HuH-7.5 (cell line): ENCODE measurements at places on chromosomes 4 and X.

DNA sequence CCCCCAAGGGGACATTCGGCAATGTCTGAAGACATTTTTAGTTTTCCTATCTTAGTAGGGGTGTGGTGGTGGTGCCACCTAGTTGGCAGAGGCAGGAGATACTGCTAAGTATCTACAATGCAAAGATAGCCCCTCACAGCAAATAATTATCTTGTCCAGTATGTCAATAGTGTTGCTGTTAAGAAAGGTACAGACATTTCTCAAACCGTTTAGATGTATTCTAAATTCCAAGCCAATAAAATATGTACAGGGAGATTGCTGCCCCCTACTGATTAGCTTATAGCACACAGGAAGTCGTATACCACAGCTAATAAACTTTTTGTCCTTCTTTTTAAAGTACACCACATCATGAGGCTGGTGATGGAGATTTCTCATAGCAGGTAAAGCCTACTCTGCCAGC is 260.5 kb downstream of the TMA16 start:
- no peak for DNase-seq

DNA sequence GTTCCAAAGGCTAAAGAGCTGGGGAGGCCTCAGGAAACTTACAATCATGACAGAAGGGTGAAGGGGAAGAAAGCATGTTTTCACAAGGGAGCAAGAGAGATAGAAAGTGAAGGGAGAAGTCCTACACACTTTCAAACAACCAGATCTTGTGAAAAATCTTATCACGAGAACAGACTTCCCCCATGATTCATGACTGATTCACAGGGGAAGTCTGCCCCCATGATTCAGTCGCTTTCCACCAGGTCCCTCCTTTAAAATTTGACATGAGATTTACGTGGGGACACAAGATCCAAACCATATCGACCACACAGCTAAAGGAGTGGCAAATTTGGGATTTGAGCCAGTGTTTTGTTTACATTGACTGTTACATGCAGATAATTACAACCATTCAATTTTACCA is 971.1 kb upstream of the HS3ST1 start:
- DNase-seq = no peak

DNA sequence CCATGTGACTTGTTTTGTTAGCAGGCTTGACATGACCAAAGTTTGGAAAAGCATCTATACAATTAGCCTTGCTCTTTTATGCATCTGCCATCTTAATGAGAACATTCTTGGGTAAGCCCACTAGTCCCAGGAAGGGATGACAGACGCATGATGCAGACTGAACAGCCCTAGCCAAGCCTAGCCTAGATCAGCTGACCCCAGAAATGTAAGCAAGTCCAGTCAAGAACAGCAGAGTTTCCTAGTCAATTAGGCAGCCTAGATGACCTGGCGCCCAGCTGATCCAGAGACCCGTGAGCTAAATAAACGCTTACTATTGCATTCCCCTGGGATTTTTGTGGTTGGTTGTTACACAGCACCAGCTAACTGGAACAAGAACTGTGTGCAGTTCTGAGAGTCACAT is 457.9 kb downstream of the BCOR start:
- DNase-seq = no peak

DNA sequence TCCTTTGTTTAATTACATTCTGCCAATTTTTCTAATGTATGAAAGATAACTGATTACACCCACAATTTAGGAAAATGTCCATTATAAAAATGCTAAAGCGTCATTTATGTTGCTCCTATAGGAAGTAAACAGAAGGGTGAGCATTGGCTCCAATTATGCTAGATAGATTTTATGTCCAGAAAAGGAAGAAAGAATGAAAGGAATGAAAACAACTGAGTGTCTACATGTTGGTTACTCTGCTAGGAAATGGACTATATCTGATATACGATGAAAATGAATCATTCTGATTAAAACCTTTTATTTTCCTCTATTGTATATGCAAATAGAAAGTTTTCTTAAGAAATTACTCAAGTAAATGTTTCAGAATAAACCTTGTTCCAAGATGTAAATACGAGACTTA is 1.6 kb downstream of the ENAM start:
- no peak for DNase-seq

DNA sequence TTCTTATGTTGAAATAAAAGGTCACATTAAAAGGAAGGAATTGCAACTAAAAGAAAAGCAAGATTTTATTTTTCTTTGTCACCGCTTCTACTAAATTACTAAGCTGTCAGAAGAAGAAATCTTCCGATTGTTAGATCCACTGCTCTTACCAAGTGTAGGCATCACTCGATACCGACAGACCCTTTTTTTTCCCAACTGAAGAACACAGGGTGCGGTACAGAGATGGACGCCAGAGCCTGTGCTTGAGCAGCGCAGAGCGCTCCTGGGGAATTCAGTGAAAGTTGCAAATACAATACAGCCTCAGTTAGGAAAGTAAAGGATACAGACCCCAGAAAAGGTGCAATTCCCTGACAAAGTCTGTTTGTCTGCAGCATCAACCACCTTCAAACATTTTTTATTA is 94.9 kb upstream of the WDR17 start:
- DNase-seq = no peak
